Activated T-helper 1 cell treated with anti-CD3 and anti-CD28 coated beads, Interleukin-2, amount 50 U/mL, for 16 hours (primary cell): ENCODE measurements at places on chromosomes 7 and 10.

DNA sequence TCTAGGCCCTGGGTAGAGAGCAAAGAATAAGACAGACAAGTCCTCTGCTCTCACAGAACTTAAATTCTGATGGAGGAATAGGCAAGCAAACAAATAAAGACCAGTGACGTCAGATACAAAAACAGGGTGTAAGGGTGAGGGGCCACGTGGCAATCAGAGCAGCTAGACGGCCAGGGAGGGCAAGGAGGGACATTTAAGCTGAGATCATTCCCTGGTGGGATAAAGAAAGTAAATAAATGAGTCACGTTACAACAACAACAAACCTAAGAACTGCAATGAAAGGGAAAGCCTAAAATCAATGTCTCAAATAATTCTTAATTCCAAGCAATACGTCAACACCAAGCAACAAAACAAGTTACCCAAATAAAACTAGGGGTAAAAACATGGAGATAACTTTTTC, 21.8 kb downstream of the STN1 start:
- no peak for DNase-seq

- DNase-seq = no peak
Observed at GRCh38 chr7:147523056-147523455, 1067.5 kb upstream of the C7orf33 start.

DNA sequence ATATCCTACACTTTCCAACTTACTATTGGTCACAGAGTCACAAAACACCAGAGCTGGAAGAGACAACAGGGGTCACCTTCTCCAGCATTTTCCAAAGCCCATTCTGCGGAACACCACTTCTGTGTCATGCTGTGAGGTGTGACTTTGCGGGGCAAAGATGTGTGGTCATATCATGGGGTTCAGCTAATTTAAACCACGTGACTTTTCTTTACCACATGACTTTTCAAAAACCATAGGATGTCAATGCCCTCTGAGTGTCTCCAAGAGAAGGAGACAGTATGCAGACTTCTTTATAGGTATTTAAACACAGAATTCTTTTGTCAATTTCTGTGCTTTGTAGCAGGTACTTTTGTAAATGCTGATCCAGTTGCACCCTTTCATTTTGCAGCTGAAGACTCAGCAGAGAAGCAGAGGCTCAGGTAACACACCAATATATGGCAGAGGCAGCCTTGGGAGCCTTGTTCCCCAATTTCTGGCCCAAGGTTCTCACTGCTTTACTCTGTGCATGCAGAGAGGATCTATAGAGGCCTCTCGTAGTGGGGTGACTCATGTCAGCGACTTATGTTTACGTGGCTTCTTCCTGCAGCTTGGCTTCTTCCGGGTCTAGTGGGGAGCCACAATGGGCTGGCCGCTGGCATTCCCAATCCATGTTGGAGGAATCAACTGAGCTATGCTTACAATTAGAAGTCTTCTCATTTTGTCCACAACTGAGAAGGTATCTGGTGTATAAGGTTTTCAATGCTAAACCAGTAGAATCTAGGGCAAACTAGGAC, 104.0 kb upstream of the RHOBTB1 start:
- no peak for DNase-seq

GRCh38 chr10:34764472-34764946, 50.6 kb downstream of the PARD3 start:
- no peak for DNase-seq

- DNase-seq = no peak
Observed at GRCh38 chr7:33905389-33906032, at the start of gene BMPER. BMPER (plus strand) TSS chr7:33905539; CDS start chr7:33905614, 75 bp downstream.

GRCh38 chr7:40879941-40880543, 745.2 kb downstream of the SUGCT start:
- DNase-seq = no peak

- DNase-seq = no peak
Observed at GRCh38 chr7:86339051-86339450, 304.7 kb upstream of the GRM3 start.

- no peak for DNase-seq
Observed at GRCh38 chr7:120505770-120506169, 232.8 kb downstream of the KCND2 start.

DNA sequence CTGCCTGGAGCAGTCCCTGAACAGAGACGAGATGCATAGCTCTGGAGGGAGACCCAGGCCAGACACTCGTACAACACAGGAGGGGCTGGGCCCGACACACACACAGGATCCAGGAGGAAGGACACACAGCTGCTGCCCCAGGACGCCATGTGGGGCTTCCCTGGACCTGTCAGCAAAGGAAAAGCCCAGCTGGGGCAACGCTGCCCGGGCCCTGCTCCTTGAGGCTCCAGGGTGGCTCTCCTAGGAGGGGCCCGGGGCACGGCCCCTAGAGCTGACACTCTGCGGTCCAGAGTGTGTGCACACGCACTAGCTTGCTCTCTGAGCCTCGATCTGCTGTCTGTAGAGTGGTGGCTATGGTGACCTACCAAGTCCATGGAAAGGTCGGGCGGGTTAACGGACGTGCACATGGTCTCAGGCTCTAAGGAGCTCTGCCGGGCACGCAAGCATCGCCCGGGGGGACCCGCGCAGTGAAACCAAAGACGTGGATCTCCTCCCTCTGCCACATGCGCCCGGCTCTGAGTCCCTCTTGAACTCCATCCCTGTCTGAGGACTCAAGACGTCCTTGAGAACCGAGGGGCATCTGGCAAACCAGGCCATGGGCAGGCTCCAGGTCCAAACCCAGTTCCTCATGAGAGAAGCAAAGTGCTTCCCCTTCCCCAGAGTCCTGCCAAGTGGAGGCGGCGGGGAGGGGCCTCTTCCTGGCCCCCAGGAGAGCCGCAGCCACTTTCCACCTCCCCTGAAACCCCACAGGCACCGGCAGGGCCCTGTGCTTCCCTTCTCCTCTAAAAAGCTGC, 279.0 kb downstream of the ELFN1 start:
- no peak for DNase-seq

DNA sequence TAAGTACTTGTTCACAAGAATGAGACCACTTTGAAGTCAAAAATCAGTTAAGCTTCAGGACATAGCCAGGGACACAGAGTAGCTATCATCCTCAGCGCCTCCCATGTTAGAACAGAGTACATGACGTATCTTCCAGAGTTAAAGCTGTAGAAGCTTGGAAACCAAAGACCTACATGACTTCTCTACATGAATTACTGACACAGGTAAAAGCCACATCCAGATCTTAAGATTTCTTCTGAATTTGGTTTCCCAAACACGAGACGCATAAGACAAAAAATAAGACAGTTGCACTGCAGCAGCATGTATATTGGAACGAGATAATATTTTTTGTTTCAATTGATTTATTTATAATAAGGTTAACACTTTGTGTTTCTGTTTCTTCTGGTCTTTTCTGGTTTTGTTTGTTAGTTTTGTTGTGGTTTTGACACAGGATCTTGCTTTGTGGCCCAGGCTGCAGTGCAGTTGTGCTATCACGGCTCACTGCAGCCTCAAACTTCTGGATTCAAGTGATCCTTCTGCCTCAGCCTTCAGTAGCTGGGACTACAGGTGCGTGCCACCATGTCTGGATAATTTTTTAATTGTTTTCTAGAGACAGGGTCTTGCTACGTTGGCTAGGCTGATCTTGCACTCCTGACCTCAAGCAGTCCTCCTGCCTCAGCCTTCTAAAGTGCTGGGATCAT, 10.2 kb upstream of the EPC1 start:
- no peak for DNase-seq

DNA sequence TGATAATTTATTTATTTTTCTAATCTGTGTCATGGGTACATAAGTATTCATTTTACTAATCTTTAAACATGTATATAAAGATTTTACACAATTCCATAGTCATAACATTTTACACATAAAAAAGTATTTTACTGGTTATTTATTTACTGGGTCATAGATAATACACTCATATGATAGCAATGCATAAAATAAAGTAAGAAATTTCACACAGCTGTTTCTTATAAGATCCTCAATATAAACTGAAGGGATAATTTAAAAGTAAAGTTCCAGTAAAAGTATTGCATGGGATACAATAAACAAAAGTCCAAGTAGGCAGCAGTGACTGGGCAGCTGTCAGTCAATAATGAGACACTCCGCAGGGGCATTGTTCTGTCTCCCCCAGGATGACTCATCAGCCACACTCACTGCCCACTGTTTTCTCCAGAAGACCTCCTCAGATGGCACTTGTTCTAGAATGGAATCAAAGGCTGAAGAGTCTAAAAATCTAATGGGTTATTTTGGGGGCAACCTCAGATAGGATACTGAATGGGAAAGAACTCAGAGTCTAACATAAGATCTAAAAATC, 32.7 kb downstream of the DPY19L1 start:
- DNase-seq = no peak

DNA sequence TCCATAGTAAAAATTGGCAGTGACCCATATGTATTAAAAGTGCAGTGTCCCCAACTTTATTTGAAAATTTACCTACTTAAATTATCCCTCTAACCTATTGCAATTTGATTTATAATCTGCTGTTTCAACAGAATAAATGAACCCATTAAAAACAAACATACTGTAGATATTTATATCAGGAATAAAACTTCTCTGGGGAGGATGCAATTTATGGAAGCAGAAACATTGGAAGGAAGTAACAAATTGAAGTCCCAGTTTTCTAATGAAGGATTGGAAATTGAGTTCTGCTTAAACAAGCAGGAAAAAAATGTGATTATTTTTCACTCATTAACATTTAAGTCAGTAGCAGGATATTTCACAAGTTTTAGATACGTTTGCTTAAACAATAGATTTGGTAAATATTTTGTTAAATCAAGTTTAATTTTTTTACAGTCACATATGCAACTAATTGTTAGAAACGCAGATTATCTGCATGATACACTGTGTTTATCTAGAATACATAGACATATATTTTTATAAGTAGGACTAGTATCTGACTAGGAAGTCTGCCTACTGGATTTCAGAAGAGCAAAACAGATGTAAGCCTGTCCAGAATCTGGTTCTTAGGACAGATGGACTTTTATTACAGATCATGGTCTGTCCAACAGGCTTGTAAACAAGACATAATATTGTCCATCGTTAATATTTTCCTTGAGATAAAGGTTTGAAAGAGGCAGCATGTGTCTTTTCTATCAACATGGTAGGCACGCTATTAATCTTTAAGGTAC, 5.3 kb downstream of the AGMO start:
- no peak for DNase-seq

GRCh38 chr7:26497801-26498596, 206.3 kb downstream of the SNX10 start:
- DNase-seq = no peak

GRCh38 chr7:119408596-119408995, 864.4 kb upstream of the KCND2 start:
- no peak for DNase-seq
